ENCODE measurements at places on chromosomes 7 and 10.

DNA sequence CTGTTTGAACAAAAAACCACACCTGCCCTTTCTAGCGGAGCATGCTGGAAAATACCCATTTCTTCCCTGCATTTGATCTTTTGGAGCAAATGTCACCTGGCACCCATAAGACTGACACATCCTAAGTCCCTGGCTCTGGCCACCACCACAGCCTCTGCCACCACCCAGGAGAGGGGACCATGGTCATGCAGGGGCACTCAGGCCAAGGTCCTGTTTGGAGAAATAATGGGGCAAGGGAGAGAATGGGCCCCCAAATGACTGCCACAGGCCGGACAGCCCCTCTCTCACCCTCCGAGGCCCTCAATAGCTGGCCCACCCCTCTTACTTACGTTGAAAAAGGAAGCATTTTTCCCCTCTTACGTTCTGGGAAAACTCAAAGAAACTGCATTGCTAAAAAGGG lies 35.4 kb downstream of the RGS10 start:
- no peak for DNase-seq

- DNase-seq, result no peak
These were observed 294.5 kb upstream of the NFE2L3 start for GRCh38 chr7:25857376-25858067.

DNA sequence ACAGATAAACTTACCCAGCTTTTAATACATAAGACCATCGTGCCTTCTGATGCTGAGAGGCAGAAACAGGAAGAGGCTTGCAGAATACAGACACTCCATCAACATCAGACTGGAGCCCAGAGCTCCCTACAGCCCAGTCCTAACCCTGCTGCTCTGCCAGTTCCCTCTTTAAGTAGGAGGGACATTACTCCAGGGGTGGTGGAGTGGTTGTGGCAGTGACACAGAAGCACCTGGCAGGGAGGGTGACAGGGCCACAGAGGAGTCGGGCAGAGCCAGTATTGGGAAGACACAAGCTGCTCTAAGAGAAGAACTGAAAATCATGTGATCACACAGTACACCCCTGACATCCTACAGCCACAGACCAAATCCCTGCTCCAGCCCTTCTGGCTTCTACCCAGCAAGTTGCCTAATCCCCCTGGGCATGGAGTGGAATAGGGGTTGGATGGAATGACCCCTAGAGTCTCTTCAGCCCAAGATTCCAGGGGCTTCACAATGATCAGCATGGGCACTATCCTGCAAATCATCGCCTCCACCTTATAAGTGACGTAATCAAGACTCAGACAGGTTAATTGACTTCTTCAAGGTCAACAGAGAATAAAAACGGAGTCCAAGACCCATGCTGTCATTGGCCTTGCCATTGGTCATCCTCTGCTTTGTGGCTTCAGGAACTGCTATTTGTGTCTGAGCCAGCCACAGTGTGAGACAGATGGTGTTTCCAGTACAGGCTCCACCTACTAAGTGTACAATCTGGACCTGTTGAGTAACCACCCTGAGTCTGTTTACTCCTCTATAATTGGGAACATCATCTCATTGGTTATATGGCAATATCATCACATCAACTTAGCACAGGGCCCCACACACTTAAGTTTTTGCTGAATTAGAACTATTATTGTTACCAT lies 61.1 kb upstream of the ZMIZ1 start:
- no peak for DNase-seq

- DNase-seq, result no peak
These were observed 199.9 kb downstream of the EVX1 start for GRCh38 chr7:27442455-27442854.

DNA sequence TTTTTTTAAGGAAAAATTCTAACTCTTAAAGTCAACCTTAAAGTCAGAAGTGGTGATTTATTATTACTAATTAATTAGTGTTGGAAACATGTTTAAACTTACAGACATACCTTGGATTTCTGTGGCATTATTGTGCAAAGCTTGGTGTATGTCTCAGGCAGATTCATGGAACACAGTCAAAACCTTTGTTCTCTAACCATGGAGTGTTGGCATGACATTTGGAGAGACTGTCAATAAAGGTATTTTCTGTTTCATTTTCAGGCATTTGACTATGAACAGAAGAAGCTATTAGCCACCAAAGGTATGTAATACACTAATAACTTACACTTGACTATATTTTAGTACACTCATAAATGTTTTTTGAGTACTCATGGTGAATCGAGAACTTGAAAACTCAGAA lies 293.7 kb downstream of the BICC1 start:
- DNase-seq, result no peak
